ENCODE measurements at places on chromosomes 13 and 19.

- peak; percentile 36 for DNase-seq
Measured at GRCh38 chr19:10644260-10645007, 9.7 kb upstream of the ILF3 start.

DNA sequence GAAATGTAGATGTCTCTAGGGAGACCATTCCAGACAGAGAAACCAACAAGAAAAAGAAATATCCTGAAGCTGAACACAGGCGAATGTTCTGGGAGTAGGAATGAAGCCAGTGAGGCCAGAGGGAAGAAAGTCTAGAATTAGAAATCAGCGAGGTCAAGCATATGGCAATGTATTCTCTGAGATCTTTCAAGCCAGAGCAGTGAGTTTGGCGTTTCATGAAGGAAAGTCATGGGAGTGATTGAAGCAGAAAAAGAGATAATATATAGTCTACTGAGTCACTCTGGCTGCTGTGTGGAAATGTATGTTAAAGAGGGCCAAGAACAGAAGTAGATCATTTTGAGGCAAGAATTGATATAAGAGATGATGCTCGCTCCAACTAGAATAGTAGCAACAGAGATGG lies 576.0 kb downstream of the PCDH17 start:
- DNase-seq, result no peak

- DNase-seq, result no peak
Measured at GRCh38 chr19:18176367-18177310, 3.0 kb downstream of the IFI30 start.

- DNase-seq, result no peak
Measured at GRCh38 chr19:32718286-32718685, 1.3 kb upstream of the TDRD12 start.

GRCh38 chr19:44925114-44925891 lies 10.9 kb downstream of the APOC1 start:
- DNase-seq, result no peak

GRCh38 chr19:10976131-10976892 lies 15.5 kb downstream of the SMARCA4 start:
- DNase-seq, result no peak

DNA sequence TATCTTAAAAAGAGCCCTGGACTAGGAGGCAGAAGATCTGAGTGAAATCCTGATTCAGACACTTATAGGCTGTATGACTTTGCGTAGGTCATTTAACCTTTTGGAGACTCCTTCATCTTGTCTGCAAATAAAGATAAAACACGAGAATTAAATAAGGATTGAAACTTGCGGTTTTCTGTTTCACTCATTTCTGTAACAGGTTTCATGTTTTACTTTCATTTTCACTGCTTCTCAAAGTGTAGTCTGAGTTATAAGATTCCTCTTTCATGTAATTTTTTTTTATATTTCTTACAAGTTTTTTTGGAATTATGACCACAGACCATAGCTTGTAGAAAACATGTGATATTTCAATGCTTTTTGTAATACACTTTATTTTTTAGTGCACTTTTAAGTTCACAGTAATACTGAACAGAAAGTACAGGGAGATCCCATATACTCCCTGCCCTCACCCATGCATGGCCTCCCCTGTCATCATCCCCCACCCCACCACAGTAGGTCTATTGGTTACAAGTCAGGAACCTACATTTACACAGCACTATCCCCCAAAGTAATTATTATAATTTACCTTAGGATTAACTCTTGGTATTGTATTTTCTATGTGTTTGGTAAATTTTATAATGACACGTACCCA lies 174.6 kb downstream of the ITGBL1 start:
- no peak for DNase-seq

DNA sequence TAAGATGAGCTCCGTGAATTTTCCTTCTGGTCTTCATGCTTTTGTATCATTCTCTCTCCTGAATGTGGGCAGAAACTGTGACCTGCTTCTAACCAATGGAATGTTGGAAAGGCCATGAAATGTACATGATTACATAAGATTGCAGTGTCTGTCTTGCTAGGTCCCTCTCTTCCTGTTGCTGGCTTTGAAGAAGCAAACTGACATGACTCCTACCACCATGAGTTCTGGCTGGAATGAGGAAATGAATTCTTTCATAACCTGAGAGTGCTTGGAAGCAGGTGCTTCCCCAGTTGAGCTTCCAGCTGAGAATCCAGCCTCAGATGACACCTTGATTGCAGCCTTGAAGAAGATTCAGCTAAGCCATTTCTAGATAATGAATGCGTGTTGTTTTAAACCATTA lies 275.0 kb upstream of the MIR17HG start:
- DNase-seq, result no peak

GRCh38 chr13:25887962-25888655 lies 163.7 kb downstream of the SHISA2 start:
- DNase-seq, result no peak

DNA sequence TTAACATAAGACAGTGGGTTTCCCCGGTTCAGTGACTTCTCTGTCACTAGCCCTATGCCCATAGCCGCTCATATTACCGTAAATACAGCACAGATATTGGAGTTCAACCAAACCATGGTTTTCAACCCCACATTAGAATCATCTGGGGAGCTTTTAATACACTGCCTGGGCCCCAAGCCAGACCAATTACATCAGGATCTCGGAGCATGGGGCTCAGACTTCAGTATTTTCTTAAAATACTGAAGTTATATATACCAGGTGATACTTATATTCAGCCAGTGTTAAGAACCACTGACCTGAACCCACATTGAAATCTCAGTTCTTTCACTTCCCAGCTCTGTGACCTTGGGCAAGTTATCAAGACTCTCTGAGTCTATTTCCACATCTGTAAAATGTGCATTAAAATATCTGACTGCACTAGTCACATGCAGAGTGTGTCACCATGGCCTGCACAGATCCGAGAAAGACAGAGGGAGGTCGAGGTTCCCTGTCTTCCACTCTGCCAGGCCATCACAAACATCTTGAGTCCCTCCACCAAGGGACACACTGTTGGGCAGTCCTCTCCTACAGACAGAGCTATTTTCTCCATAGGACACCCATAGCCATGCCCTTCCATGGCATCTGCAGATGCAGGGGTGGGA lies 32.2 kb upstream of the IPO5 start:
- DNase-seq, result no peak

DNA sequence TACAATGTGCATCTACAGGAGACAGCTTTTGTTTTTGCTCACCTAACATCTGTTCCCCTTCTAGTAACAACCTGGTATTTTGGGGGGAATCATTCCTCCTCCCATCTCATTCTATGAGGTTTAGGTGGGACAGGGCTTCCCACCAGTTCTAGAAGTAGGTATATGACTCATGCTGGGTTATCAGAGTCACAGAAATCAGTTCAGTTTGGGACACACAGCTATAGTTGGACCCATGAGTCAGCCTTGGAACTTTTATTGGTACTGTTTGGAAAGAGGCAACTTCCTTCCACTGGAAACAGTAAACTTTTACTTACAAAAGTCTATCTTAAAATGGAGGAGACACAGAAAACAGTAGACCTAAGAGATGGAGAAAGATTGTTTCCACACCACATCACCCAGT lies 185.5 kb downstream of the DNAJC3 start:
- DNase-seq, result no peak

DNA sequence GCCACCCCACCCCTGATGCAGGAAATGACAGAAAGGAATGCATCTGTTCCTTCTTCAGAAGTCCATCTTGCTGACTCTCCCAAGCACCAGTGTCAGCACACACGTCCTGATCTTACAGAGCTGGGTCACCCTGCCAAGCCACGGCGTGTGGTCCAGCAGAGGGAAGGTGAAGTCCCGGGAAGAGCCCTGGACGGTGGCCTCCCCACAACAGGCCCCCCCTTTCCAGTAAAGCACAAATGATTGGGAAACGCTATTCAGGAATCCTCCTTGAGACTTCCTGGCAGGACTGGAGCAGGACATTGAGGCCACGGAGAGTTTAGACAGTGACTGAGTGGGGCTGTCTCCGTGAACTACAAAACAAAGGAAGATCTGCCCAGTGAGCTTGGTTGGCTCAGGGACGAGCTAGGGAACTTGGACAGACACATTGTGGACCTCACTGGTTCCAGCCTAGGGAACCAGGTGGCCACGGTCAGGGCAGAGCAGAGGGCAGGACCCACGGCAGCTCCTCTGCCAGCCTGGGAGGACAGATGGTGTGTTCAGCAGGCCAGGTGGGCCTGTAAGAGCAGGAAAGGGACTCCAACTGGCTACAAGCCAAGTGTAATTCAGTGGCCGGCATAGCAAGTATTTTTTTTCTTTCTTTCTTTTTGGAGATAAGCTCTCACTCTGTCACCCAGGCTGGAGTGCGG lies 41.7 kb downstream of the ELL start:
- DNase-seq, result no peak

DNA sequence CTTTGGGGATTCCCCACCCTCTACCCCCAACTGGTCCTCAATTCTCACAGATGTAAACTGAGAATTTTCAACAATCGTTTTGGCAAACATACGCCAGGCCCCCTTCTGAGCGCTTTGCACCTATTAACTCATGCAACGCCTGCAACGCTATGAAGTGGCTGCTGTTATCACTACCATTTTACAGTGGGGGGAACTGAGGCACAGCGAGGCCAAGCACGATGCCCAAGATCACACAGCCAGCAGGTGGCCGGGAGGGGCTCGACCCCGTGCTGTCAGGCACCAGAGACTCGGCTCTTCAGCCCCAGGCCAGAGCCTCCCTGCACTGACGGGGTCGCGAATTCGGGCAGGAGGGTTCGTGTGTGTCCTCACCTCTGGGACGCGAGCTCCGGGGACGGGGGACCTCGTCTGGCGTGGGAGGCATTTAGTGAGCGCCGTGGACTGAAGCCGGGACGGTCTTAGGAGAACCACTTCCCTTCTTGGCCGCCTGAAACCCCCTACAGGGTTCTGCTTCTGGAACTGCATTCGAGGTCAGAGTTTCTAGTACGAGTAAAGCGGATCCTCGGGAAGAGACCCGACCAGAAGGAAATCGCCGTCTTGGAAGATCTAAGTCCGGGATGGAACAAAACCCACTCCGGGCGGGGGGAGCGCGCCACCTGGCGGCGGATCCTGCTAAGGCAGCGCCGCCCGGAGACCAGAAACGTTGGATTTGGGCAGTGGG lies 21.0 kb downstream of the ZNF114 start:
- DNase-seq, result peak; percentile 34

- no peak for DNase-seq
Measured at GRCh38 chr19:18385675-18386542, at the start of gene GDF15. Gene GDF15 (plus strand): TSS chr19:18386158. CDS start chr19:18386190, 32 bp downstream.

DNA sequence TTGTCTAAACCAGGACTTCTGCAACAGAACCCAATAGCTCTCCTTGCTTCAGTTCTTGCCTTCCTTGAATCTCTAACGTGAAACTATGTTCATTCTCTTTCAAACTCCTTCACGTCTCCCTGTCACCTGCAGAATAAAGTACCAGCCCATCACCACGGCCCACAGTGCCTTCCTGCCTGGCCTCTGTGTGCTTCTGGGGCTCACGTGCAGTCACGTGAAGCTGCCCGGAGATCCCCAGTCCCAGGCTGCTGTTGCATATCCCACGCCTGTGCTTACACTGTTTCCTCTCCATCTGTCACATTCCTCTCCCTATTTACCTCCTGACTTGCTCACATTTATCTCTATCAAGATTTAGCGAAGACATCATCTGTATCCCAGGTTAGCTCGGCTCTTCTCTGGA lies 102.8 kb downstream of the STARD13 start:
- no peak for DNase-seq

GRCh38 chr19:31531326-31531725 lies 182.1 kb upstream of the TSHZ3 start:
- no peak for DNase-seq

DNA sequence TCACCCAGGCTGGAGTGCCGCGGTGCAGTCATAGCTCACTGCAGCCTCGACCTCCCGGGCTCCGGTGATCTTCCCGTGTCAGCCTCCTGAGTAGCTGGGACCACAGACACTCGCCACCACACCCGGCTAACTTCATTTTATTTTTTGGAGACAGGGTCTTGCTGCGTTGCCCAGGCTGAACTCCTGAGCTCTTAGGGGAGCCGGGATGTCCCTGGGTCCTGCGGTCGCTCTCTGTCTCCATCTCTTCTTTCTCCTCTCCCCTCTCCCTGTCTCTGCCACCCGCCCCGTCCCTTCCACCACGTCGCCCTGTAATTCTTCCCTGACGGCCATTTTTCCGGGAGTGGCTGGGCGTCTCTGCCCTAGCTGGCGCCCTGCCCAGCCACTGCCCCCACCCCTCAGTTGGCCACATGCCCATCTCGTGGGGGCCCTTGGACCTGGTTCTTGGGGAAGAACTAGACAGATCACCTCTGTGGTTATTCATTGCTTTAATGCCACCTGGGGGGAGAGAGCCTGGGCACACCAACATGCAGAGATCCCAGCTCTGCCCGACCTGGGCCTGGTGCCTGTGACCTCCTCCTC lies 18.9 kb downstream of the ARID3A start:
- DNase-seq, result no peak

DNA sequence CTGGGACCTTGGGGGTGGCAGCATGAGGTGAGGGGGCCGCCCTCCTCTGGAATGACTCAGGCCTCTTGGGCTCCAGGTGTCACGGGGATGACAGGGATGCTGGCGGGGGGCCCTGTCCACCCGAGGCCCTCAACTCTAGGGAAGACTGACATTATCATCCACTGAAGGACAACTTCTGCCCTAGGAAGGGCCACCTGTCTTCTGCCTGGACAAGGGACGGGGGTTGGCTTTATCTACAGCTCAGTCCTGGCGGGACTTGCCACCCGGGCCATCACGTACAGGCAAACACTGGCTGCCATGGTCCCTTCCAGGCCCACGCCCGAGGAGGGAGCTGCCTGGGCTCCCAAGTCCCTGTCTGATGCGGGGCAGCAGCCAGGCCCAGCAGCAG lies 130.7 kb downstream of the STK24 start:
- DNase-seq, result no peak

- no peak for DNase-seq
Measured at GRCh38 chr19:31326329-31327028, 22.8 kb downstream of the TSHZ3 start.

All from NCI-H187 (cell line).